ENCODE measurements at places on chromosomes 1 and 21.

DNA sequence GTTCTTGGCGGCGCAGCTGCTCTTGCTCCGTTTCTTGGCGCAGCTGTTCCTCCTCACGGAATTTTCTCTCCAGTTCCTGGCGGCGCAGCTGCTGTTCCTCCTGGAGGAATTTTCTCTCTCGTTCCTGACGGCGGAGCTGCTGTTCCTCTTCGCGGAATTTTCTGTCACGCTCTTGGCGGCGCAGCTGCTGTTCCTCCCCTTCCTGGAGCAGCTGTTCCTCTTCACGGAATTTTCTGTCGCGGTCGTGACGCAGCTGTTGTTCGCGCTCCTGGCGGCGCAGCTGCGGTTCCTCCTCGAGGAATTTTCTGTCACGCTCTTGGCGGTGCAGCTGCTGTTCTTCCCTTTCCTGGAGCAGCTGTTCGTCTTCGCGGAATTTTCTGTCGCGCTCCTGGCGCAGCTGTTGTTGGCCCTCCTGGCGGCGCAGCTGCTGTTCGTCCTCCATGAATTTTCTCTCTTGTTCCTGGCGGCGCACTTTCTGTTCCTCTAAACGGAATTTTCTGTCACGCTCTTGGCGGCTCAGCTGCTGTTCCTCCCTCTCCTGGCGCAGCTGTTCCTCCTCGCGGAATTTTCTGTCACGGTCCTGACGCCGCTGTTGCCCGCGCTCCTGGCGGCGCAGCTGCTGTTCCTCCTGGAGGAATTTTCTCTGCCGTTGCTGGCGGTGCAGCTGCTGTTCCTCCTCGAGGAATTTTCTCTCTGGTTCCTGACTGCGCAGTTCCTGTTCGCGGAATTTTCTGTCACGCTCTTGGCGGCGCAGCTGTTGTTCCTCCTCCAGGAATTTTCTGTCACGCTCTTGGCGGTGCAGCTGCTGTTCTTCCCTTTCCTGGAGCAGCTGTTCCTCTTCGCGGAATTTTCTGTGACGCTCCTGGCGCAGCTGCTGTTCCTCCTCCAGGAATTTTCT, 7.0 kb downstream of the TCHH start:
- peak; percentile 39 for DNase-seq

DNA sequence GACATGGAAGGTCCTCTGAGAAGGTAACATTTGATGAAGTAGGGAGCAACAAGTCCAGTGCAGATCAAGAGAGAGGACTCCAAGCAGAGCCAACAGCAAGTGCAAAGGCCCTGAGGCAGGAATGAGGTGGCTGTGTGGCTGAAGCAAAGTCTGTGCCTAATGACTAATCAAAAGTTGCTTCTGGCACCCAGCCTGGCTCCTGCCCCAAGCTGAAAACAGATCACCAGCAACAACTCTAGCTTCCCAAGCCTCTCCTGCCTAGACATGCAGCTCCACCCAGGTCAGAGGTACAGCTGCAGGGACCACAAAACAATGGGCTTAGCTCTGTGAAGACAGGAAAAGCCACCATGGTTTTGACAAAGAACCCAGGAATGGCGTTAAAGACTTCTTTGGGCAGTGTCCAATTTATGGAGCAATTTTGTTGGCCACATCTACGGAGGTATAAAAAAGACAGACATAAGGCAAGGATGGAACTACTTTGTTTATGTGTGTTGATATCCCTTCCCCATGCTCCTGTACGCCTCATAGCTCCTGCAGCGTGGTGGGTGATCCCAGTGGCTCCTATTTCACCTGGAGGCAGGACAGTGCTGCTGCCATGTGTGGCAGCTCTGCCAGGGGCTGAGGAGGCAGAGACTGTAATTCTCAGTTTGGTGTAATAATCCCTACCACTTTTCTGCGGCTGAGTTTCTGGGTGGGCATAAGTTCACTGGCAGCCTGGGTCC, 26.4 kb upstream of the IGSF3 start:
- peak; percentile 18 for DNase-seq

DNA sequence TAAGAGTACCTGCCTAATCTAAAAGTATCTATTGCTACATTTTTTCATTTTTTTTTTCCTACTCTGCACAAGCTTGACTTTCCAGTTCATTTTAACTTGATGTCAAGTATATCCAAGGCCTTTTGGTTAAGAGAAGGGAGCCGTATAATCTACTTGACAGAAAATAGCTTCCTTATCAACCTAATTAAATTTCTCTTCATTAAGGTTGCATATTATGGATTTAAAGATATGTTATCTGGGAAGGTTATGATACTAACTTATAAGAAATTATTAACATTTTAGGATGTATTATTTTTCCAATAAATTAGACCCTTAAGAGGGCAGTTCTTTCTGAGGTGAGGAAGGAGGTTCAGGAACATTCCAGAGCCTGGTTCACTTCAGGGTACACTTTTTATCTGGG, 83.1 kb upstream of the SGIP1 start:
- no peak for DNase-seq

DNA sequence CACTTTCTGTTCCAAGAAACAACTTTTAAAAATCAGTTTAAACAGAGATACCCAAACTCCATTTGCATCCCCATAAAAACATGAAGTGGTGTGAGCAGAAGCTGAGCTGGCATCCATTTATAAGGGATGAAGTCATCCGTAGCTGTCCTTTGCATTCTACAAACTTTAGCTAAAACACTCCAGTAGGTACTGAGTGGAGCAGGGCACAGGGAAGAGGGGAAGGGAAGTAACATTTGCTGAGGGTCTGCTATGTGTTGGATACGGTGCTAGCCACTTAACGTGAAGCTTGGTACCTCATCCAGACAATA, 32.9 kb downstream of the VWA5B1 start:
- no peak for DNase-seq

GRCh38 chr1:114594046-114594445, 12.6 kb upstream of the BCAS2 start:
- DNase-seq = no peak

GRCh38 chr1:219697682-219698081, 84.8 kb upstream of the ZC3H11B start:
- DNase-seq = no peak

DNA sequence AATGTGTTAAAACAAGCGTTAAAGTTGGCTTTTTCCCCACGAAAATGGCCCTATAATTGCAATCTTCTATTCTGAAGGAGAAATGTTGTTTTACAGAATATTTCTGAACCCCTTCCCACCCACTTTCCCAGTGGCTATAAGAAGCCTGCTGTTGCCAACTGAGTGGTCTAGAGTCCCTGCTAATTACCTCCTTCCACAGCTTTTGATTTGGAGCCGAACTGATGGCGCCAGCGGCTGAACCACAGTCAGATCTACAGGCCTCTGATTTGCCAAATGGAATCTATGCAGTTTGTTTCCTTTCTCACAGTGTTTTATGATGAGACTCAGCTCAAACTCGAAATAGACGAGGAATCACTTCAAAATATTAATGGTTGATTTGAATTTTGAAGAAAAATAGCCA, 76.0 kb upstream of the C1orf105 start:
- no peak for DNase-seq

DNA sequence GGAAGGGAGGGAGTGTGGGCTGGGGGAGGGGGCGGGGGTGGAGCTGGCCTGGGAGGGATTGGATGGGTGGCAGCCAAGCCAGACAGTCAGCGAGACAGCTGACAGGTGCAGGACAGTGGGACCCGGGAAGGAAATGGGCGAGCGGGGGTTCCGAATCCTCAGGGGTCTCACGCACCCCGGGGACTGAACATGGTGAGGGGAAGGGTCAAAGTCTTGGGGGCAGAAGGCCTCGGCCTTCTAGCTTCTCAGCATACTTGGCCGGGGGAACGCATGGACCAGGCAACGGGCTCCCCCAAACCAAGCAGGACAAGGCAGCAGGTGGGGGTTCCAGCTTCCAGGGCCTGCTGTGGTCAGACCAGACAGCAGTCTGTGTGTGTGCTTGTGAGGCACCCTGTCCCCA, 23.1 kb downstream of the CASZ1 start:
- no peak for DNase-seq

DNA sequence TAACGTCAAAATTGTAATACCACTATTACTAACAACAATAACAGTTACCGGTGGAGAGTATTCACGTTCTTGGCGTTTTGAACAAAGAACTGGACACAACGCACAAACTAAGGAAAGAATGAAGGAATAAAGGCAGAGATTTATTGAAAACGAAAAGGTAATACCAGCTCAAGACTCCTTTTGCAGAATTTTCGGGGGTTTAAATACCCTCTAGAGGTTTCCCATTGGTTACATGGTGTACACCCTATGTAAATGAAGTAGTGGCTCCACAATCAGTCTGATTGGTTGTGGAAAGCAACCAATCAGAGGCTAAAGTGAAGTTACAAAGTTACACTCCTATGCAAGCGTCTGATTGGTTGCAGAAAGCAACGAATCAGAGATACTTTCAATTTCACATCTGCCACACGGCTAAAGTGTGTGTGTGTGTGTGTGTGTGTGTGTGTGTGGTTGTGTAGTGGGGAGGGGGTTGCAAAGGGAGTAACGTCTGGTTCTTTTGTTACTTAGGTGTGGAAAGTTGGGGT, 1.1 kb upstream of the GTF2B start:
- DNase-seq = no peak

DNA sequence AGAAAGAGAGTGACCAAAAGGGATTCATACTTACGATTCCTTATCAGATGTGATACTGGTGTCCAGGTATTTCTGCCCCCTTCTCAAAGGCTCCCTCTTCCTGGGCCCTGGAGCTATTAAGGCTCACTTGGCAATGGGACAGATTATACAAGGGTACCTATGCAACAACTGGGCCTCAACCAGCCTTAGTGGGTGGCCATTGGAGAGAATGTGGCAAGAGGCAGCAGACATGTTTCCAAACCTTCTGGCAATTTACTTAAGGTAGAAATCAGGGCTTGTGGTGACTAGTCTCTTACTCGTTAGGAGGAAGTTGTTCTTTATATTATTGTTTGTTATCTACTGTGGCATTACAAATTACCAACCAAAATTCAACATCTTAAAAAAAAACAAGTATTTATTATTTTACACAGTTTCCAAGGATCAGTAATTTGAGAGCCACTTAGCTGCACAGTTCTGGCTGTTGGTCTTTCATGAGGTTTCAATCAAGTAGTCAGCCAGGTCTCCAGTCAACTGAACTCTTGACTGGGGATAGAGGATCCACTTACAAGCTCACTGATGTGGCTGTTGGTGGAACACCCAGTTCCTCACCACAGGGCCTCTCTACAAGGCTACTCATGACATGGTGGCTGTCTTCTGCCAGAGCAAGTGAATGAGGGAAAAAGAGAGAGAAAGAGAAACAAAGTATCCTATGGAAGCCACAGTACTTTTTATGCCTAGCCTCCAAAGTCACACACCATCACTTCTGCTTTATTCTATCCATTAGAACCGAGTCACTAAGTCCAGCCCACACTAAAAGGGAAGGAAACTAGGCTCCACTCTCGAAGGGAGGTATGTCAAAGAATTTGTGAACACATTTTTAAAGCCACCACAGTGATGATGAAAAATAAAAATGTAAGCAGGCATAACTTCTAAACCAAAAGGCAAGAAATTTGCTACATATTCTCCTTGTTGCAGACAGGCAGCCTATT, 10.7 kb downstream of the ZNF648 start:
- no peak for DNase-seq

GRCh38 chr1:21855257-21856096, 43.4 kb downstream of the LDLRAD2 start:
- no peak for DNase-seq

- peak; percentile 82 for DNase-seq
Observed at GRCh38 chr1:24289937-24290595, 29.1 kb upstream of the GRHL3 start.

GRCh38 chr1:207603777-207604176, 41.2 kb upstream of the CR1L start:
- no peak for DNase-seq

DNA sequence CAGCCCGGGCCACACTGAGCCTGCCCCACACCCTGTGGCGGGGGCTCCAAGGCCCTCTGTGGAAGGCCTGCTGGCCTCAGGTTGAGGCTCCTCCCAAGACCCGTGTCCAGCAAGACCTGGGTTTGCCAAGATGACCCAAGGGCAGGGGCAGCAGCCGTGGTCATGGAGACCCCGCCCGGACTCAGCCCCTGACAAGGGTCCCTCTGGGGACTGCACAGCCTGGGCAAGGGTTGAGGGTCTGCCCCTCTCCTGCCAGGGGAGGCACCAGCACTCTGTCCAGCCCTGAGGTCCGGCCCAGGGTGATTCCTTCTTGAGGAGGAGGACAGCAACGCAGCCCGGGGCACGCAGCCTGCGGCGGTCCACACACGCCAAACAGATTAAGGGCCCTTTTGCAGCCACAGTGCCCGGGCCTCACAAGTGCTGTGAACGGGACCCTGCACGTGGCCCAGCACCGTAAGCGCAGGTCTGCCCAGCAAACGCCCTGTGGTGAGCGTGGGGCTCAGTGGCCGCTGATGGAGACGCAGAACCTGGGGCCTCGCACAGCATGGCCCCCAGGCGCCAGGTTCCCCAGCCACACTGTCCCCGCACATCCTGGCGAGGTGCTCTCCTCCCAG, 3.4 kb downstream of the SPATC1L start:
- no peak for DNase-seq

GRCh38 chr21:31497914-31498313, 153.9 kb upstream of the TIAM1 start:
- no peak for DNase-seq

DNA sequence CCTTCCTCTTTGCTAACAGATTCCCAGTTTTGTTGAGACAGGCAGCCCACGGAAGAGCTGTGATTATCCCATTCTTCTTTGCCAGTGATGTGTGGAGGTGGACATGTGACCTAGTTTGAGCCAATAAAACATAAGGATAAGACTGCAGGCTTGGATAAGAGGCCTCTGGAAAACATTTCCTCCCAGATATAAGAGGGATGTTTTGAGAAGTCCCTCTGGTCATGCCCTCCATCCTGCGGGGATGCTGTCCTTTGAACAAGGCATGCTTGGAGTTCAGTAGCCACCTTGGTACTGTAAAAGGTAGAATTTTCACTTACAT, 155.7 kb downstream of the TM2D1 start:
- DNase-seq = no peak

GRCh38 chr1:26537951-26538352, 8.4 kb downstream of the RPS6KA1 start:
- DNase-seq = peak; percentile 65

DNA sequence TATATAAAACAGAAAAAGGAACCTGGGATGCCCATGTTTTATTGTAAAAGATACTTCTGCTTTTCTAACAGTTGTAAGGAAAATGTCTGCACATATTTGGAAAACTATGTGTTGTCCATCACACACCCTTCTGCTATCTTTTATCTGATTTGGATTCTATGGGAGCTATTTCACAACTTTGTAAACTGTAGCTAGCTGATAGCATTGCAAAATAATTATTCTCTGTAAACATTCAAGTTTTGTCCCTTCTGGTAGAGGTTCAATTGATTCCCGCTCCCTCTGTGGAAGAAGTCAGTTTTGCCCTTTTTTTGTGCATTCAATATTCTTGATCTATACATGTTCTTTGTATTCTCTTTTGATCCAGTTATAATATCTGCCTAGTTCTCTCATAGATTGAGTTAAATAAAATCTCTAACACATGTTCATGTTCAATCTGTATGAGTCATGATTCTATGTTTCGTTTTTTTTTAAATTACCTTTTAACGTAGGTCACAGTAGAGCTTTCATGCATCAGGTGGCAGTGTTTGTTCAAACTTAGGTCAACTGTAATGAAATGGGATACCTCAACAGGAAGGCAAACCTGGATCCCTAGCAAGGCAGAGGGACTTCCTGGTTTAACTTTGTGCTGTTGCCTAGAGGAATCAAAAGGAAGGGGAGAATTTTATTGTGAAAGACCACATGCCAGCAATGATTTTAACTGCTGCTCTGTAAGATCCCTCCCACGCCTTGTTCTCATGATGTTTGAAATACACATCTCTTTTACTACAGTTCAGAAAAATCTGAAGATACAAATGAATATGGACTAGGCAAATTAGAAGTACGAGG, 26.0 kb upstream of the BCL9 start:
- peak; percentile 28 for DNase-seq

GRCh38 chr21:36859744-36860501, 106.5 kb downstream of the HLCS start:
- DNase-seq = peak; percentile 90

- no peak for DNase-seq
Observed at GRCh38 chr1:172630056-172630818, 28.7 kb upstream of the FASLG start.
